ENCODE measurements at places on chromosomes 7 and 10.

- DNase-seq: no peak
Measured at GRCh38 chr10:24571870-24572450, 151.7 kb downstream of the ARHGAP21 start.

- no peak for DNase-seq
Measured at GRCh38 chr7:110148054-110148453, 942.9 kb upstream of the LRRN3 start.

DNA sequence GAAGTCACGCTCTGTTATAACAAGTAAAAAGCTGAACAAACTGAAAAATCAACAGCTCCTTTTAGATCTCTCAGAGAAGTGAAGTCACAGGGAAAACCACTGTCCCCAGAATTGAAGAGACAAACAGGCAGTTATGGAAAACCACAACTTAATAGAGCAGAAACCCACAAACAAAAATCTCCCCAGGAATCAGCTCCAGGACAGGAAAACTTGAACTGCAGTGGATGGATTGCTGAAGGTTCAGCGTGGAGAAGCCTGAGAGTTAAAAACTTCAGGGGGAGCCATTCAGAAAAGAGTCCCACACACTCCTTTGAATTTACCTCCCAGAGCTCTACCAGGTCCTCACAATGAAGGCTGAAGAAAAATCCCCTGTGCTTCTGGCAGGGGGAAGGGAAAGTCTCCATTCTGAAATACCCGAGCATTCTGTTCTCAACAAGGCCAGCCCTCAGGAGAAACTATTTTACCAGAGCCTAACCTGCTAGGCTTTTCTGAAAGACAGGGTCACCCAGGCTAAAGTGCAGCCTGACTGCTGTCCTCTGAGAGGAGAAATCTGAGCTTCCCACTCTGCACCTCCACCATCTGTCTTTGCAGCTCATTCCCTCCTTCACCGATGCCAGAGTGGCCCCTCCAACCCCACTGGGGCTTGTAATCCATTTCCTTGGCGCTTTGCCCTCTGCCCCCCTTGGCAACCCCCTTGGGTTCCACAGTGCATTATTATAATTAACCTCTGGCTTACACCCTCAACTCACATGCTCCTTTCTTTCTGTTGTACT, 65.0 kb upstream of the CCNY start:
- no peak for DNase-seq

GRCh38 chr7:80858141-80858903, 60.5 kb downstream of the SEMA3C start:
- DNase-seq: no peak

DNA sequence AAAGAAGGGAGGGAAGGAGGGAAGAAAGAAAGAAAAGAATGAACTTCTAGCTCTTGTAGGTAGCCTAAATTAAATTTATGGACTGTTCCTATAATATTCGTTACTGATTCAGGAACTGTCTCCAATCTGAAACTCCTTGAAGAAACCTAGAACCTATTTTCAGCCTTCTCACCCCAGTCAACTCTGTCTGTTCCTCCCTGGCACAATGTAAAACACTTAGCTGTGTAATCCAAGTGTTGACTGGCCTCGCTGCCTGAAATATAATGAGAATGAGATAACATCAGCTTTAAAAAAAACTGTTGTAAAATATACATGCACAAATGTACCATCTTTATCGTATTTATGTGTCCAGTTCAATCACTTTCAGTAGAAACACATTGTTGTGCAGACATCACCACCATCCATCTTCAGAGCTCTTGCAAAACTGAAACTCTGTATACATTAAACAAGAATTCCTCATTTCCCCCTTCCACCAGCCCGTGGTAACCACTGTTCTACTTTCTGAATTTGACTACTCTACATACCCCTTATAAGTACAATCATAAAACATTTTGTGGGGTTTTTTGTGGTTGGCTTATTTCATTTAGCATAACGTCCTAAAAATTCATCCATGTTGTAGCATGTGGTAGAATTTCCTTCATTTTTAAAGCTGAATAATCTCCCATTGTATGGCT, 6.3 kb upstream of the C7orf33 start:
- DNase-seq: no peak

Data from naive B cell (primary cell).